ENCODE measurements at places on chromosomes 11 and 22.

DNA sequence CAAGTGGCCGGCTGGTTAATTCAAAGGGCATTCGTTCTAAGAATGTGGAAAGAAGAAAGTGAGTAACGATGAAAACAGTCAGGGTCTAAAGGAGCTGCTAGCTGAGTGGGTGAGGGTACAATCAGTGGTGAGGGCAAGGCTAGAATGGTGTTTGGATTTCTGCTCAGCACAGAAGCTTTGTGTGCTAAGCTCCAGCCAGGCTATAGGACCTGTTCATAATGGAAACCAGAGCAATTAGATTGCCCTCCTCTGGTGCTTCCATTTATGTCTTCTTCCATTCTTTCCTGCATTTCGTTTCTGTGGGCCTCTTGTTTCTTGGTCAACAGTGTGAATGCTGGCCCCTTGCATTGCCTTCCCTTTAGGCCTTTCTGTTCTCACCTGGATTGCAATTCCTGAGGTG lies 572.9 kb upstream of the CHORDC1 start:
- DNase-seq, result no peak

- DNase-seq, result peak; percentile 60
Measured at GRCh38 chr11:36131721-36132397, 157.4 kb downstream of the COMMD9 start.

GRCh38 chr22:30297991-30298701 lies 8.8 kb upstream of the CASTOR1 start:
- DNase-seq, result no peak

- no peak for DNase-seq
Measured at GRCh38 chr22:19463491-19464469, 15.2 kb downstream of the UFD1 start.

DNA sequence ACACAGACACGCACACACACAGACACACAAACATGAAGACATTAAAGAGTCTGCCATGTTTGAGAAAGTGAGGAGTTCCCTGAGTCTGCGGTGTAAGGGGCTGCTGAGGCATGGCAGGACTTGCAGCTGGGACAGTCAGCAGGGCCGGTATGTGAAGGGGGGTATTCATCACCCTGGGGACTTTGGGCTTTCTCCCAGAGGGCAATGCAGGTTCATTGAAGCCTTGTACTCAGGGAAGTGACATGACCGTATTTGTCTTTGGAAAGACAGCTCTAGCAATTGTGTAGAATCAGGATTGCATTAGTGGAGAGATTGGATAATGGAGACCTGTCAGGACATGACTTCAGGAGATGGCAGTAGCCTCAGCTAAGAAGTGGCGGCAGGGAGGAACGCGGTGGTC lies 9.4 kb upstream of the ADAMTS8 start:
- no peak for DNase-seq

- no peak for DNase-seq
Measured at GRCh38 chr11:35088676-35089075, 50.3 kb upstream of the CD44 start.

GRCh38 chr11:3723014-3723708 lies 52.0 kb upstream of the CHRNA10 start:
- no peak for DNase-seq

- DNase-seq, result no peak
Measured at GRCh38 chr22:43419371-43420080, 7.7 kb downstream of the MPPED1 start.

- DNase-seq, result no peak
Measured at GRCh38 chr11:2277008-2277346, 6.6 kb upstream of the ASCL2 start.

DNA sequence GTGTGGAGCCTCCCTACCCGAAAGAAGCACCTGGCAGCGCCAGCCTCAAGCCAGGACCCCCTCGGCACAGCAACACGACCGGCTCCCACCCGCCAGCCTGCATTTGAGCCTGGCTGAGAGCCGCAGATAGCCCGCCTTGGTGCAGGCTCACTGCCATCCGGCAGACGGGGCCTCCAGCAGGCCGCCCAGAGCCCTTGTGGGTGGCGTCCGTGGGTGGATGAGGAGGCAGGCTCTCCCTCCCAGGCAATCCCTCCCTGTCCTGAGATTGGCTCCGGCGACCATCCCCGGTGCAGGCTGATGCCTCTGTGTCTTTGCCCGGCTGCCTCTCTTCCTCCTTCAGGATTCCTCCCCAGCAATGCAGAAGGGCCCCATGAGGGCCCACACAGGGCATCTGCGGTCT lies 1527.9 kb downstream of the BRD1 start:
- DNase-seq, result no peak

- no peak for DNase-seq
Measured at GRCh38 chr11:112605093-112605666, 344.5 kb upstream of the PLET1 start.

GRCh38 chr11:122365610-122366360 lies 249.8 kb upstream of the BLID start:
- no peak for DNase-seq

DNA sequence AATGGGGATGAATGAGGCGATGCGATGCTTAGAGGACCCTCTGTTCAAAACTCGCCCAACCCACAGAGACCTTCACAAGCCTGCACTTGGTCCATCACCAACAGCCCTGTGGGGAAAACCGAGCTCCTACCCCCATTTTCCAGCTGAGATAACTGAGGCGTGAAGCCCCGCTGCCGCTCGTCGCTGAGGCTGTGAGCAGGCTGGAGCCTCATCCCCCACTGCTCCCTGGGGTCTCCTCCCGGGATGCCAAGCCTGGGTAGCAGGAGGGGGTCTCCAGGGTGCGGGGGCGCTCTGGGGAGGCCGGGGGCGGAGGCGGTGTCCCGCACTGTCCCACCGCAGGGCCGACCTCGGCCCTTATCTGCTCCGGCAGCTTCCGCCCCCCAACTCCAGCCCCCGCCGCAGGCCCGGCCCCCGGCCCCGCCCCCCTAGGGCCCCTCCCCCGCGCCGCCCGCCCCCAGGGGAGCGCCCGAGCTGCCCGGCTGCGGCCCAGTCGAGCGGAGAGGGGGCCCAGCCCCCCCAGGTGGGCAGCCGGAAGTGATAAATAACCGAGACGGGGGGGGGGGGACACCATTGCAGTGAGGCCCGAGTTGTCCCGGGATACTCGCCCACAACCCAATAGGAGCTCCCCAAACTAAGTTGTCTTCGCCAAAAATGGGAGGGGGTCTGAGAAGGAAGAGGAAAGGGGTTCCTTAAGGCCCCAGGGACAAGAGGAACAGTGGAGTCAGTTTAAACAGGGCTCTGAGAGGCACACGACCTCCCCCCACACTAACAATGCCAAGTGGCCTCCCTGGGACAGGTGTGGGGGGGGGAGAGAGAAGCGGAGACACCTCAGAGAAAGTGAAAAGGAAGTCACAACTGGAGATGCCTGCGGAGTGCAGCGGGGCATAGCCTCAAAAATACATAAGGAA lies 8.3 kb upstream of the SLC39A13 start:
- no peak for DNase-seq

DNA sequence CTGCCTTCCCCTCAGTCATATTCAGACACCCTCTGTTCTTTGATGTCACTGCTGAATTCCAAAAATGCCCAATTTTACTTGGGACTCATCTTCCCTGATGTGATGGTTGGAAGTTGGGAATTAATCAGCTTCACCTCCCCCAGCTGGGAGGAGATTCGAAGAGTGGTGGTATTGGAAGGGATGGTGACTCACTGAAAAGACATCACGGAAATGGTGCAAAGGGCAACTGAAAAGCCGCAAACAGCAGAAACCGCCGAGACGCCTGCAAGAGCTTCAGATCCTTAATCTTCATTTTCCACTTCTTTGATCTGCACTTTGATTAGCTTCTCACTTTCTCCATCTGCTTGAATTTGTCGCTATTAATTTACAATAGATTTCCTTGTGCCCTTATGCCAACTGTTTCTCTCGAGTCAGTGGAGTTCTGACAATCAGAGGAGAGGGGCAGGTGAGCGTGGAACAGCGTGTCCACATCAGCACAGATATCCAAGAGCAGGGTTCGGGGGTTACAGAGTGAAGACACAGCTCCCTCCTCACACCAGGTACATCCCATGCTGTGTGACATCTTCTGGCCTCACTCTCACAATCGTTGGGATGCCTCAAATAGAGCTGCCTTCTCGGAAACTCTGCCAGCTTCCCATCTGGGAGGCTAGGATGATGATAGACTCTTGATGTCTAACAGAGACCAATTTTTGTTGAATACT lies 325.4 kb downstream of the BRD1 start:
- no peak for DNase-seq

- peak; percentile 89 for DNase-seq
Measured at GRCh38 chr22:23849009-23850006, 8.4 kb upstream of the SLC2A11 start.

DNA sequence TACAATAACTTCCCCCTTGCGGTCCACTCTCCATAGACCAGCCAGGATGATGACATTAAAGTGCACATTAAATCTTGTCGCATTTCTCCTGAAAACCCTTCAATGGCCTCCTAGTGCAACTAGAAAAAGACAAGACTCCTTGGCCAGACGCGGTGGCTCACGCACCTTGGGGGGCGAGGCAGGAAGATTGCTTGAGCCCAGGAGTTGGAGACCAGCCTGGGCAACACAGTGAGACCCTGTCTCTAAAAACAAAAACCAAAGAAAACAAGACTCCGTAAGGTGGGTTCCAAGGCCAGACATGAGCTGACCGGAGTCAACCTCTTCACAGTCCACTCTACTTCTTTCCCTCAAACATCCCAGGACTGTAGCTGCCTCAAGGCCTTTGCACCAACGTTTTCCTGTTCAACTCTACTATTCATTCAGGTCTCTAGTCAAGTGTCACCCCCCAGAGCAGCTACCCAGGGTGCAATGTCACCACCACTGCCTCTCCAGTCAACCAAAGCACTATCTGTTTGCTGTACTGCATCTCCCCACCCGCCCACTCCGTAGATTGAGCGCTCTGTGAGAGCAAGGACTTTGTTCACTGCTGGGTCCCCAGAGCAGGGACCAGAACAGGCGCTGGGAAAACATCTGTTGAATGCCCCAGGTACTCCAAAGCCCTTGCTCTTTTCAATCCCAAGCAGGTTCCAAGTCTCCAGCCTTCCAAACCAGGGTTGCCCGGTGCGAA lies 739 bp downstream of the ZMAT5 start:
- no peak for DNase-seq

- DNase-seq, result no peak
Measured at GRCh38 chr22:31635638-31636306, 26.2 kb downstream of the PISD start.

GRCh38 chr11:101090679-101091270 lies 38.8 kb downstream of the PGR start:
- DNase-seq, result no peak

DNA sequence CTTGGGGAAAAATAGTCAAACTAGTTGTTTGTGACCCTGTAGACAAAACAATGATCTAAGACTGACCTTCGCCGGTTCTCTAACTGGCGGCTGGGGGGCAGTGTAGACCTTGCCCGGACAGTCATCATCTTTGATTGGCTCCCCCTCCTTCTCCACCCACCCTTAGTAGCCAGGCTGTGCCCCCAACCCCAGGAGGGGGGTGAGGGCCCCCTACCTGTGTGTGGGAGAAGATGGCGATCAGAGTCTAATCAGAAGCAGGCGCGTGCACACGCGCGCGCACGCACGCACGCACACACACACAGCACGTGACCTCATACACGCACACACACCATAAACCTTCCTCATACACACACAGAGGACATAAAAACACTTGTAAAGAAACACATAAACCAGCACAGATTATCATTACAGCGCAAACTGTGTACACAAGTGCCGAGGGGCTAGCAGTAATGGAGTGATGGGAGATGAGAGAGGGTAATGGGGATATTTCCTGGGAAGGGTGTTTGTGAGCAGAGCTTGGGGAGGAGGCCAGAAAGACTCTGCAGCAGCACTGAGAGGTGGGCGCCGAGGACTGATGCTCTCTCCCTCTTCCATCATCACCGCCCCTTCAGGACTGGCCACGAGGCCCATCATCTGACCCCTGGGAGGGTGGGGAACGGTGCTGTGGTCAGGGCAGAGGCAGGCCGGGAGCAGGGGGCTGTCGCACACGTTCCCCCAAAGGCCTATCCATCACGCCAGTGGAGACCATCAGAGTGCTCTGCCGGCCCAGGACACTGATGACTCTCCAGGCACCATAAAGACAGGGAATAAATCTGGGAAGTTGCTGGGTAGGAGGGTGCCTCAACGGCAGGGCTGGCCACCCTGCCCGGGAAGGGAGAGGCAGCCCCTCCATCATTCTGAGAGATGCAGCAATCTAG lies 12.2 kb downstream of the NECTIN1 start:
- DNase-seq, result no peak

DNA sequence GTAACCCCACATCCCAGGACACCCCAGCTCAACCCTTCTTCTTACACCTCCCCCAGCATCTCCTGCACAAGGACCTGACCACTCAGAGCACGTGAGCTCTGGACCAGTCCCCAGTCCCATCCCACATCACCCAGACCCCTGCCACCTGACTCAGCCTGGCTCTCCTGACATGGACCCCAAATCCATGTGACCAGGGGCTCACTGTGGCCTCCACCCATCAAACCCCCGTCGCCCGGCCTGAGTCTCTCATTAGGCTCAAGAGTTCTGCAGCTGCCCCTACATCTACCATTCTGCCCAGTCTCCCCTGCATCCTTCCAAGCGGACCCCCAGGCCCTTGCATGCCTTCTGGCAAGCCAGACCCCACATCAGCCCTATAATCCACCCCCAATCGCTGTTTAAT lies 1.9 kb upstream of the LIF start:
- no peak for DNase-seq

- no peak for DNase-seq
Measured at GRCh38 chr22:44925465-44926123, 84.2 kb downstream of the PHF21B start.

DNA sequence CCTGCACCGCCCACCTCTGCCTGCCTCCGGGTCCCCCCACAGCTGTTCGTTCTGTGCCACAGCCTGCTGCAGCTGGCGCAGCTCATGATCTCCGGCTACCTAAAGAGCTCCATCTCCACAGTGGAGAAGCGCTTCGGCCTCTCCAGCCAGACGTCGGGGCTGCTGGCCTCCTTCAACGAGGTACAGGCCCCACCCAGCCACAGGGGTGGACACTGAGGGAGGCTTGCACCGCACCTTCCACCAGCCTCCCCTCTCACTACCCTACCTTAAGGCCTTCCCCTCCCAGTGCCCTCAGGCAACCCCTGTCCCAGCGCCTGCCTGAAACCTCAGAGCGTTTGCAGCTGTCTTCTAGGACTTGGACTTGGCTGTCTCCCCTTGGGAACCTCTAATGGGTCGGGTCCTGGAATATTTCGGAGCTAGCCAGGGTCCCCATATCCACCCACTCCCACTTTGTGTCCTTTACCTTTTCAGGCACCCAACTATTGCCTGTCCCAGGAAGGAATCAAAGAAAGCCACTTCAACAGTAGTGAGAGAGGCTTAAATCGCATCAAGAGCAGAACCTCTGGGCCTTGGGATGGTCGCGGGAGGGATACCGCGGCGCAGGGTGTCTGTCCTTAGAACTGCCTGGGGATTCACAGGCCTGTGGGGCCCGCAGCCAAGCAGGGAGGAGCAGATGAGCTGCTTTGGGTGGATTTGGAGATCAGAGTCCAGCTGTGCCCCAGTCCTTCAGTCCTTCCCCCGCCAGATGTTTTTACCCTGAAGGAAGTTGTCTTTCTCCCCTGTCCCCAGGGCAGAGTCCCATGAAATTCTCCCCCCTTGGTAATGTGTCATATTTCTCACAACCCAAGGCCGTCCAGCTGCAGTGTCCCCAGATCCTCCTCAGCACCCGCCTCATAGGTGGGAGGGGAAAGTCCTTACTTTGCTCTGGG lies 13.3 kb downstream of the SLCO2B1 start:
- DNase-seq, result no peak

Data from dorsolateral prefrontal cortex (tissue), 122 donors.